SW 1271 (cell line): ENCODE measurements at places on chromosomes 2 and 18.

DNA sequence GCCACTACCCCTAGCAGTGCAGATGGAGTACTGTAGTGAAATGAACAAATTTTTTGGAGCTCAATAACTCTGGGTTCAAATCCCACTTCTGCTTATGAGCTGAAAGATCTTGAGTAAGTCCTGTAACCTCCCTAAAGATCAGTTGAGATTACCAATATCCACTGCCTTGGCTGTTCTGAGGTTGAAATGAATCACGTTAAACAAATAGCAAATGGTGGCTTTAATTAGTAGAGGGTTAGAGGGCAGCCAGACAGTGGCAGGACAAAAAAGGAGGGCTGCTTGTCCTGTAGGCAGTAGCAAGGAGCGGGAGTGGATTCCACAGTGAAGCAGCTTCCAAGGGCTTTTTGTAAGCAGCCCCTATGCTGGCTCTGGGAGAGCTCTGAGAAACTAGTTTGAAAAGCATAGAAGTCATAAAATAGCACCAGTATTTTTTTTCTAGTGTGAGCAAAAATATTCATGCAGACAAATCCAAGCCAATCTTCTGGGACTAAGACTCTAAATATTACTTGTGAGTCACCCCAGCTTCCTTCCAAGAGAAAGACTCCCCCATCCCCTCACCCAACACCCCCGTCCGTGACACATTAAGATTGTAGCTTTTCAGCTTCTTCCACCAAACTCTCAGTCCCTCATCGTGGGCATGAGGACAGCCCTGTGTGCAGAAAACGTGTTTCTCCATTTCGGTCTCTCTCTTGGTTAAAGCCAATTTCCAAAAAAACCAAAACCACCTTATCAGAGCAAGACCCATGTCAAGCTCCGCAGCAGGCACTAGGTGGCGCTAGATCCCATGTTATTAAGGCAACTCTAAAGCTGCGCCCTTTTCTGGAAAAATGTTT, 123.5 kb upstream of the LGALSL start:
- peak; percentile 72 for DNase-seq

DNA sequence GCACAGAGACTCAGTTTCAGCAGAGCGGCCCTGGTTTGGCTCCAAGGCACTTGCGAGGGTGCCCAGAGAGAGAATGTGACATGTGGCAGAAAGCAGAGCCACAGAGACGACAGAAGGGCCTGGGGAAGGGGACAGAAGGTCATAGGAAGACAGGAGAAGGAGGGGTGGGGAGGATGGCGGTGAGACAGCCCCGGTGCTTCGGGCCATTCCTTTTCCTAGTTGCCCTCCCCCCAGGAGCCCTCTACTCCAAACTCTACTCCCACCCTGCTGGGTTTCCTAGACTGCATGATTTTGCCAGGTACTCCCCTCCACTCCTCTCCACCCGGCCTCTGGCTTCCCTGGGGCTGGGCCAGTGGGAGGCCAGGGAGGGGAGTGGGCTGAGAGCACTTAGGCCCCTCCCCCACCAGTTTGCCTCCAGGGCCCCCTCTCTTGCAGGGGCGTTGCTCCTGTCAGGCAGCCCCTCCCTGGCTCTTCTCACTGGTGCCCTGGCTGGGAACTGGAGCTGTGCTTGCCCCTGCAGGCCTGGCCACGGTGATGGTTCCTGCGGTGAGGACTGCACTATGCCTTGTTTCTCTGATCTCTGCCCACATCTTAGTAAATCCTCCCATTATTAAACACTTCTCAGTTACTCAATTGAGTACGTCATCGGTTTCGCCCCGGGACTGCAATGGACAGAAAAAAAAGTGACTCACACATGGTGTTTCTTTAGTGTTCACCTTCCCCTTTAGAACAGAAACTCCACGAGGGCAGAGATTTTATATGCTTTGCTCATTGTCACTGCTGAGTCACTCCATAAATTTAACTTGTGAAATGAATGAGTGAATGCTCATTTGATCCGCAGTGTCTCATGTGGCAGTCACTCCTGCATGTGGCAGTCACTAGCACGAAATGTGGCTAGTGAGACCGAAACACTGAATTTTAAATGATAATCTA, 58.7 kb upstream of the SP3 start:
- DNase-seq = no peak

- DNase-seq = no peak
Observed at GRCh38 chr18:69564602-69565001, 163.9 kb downstream of the DOK6 start.

DNA sequence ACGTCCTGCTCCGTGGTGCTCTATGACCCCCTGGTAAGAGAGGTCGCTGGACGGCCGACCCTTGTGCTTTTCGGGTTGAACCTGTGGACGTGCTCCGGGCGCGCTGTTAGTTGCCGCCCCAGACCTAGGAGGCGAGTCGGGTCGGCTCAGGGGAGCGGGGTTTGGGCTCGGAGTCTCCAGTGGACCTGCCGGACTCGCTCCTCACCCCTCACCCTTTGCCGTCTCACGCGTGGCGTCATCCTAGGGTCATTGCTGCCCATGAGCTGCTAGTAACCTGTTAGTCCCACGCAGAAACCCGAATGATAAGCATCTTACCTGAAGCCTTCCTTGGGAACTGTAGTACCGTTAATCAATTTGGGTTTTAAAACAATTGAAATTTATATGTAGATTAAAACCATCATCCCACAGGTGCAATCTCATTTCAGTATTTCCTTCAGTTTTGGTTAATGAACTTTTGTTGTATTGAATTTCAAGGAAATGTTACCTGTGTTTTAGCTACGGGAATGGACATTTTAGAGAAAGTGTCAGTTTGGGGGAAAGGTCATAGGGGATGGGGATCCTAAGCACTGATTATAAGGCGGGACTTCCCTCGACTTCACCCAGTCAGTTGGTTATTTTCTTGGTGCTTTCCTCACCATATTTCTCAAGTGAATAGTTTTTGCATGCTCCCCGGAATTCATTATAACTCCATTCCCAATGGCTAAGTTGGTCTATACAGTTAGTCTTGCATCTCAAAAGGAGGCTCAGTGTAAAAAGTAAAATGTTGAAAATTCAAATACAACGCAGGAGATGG, 536 bp downstream of the ELP2 start:
- DNase-seq = no peak

DNA sequence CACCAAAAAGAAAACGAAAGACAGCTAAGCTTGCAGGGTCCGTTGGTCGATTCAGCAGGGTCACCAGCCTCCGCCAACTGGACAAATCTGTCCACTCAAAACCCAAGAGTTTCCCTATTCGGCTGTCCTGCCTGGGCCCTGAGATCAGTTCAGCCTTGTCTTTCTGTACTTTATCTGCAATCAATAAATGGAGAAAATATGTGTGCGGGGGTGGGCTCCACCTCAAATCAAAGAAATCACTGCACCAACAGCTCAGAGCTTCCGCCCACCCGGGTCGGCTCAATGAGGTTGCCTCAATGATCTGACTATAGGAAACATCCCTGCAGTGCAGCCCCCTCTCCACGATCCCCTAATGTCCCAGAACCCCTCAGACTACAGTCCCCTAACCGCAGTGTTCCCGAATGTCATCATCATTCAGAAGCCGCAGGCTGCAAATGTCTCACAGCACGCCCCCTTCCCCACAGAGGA, 447 bp downstream of the GGCX start:
- DNase-seq = no peak

- no peak for DNase-seq
Observed at GRCh38 chr2:175181877-175182308, 383 bp upstream of the ATP5MC3 start.
